ENCODE measurements at places on chromosomes 1 and 21.

DNA sequence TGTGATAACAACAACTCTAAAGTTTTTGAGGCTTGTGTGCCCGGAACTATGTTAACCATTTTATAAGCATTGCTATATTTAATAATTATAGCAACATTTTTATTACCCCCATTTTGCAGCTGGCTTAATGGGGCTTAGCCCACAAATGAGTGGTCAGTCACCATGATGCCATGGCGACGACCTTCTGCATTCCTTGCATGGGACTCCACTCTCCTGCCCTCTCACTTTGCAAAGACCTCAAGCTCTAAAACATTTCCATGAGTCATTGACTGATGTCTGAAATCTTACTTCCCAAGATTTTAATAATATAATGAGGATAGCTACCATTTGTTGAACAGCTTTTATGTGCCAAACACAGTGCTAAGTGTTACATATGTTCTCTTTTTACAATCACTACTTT, 15.4 kb downstream of the NGF start:
- no peak for DNase-seq

- DNase-seq: no peak
These were observed 13.2 kb downstream of the MAN1C1 start for GRCh38 chr1:25629836-25630235.

DNA sequence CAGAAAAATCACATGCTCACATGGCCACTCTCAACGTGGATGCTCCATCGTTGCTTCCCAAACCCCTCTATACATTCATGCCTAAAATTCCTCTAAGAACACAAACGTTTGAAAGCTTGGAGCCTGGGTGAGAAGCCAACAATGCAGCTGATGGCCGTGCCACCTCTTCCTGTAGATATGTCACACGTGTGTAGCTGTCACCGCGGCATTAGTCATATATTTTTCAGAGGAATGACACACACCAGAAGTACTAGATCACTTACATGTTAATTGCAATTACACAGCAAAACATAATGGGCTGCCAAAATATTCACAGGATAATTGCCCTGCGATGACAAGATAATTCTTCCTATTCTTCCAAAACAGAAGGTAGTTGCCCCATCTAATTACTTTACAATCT, 112.7 kb upstream of the BACE2 start:
- no peak for DNase-seq

- DNase-seq: peak; percentile 0
These were observed 794 bp downstream of the NID1 start for GRCh38 chr1:236063919-236064673.

- no peak for DNase-seq
These were observed 1.0 kb downstream of the TRMT1L start for GRCh38 chr1:185155600-185156287.

DNA sequence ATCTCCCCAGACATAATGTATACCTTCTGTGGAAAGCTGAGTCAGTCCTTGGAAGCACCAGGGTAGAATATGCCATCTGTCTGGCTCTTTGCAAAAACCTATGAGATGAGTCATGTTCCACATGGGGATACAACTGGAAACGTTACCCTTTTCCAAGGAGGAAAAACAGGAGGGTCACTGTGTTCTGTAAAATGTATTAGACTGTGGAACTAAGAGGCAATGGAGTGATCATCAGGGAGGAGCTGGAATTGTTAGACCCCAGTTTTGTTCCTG, 16.1 kb upstream of the PSMD4 start:
- no peak for DNase-seq

DNA sequence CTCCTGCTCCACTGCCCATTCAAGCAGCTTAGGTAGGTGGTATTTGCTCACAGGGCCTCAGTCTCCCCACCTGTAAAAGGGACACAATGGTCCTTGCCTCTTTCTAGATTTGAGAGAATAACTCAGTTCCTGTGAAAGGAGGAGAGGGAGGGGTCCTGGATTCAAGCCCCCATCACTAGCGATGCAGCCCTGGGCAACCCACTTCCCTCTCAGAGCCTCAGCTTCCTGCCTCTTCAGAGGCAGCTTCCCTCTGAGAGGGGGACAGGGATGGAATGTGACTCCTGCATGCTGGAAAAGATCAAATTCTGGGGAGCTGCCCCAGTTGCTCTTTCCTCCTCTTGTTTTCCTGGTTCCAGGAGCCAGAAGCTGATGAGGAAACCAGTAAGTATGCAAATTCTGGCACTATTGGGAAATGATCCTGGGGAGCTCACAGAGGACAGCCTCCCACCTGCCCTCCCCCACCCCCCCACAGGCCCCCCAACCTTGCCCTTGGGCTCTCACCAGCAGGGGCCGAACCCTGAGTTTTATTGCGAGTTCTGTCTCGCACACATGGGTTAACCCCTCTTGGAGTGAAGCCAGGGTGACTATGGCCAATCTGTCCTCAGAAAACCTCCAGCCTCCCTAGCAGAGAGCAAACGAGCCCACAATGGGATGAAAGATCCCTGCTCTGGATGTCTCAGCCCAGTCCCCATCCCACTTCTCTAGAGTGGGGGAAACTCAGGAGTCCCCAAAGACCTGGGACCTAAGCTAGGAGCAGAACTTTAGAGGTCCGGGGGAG, 11.7 kb downstream of the ZC3H12A start:
- DNase-seq: no peak

GRCh38 chr1:91854852-91855534, 31.0 kb downstream of the TGFBR3 start:
- no peak for DNase-seq

All from activated naive CD4-positive, alpha-beta T cell (primary cell).